GM04504 (cell line): ENCODE measurements at places on chromosomes 2 and 18.

DNA sequence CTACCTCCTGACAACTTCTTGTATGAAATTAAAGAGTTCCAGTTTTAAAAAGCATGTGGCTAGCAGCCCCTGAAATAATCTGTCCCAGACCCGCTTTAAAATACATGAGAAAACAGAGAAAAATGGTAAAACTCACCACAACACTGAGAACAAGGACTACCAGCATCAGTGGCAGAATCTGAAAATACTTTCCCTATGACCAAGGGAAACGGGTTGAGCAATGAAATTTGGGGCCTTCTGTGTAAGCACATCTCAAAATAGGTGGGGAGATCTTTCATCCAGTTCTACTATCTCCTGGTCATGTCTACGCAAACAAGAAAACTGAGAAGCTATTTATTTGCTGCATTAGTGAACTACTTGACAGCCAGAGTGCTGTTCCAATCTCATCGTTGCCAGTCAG lies 172.3 kb downstream of the LNPK start:
- no peak for DNase-seq

- DNase-seq = no peak
These were observed 28.4 kb downstream of the IMPA2 start for GRCh38 chr18:12009581-12010140.

DNA sequence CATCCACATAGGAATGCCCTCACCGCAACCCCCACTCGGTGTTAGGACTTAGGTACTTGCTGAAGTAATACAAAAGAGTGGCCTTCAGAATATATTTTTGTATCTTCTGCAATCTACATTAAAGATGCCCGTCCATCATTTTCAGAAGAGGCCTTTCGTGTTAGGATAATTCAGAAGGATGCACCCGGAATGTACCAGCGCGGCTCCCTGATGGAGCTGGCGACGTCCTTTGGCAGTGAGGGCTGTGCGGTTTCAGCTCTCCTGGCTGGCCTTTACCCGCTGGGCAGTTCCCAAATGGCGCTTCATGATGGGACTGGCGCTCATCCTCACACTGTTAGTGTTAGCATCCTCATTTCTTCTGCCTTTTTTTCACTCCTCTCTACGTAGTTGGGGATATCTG lies 15.3 kb downstream of the TWIST2 start:
- no peak for DNase-seq

GRCh38 chr2:46539327-46540276 lies 60.2 kb downstream of the TMEM247 start:
- no peak for DNase-seq

DNA sequence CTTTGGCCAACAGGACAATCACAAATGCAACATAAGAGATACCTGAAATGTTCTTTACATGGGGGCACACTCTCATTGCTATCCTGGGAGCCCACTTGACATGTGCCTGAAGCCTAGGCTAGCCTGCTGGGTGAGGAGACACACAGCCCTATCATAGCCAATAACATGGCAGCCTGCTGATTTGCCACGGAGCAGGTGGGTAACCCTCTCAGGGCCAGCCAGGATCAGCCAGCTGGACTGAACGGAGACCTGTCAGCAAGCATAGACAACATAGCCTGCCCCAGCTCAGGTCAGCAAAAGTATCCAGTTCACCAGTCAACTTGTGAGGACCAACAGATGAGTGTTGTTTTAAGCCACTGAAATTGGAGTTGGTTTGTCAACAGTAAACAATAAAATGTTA lies 566.5 kb downstream of the DCDC2C start:
- no peak for DNase-seq
